ENCODE measurements at places on chromosomes 13 and 19. TPM values are rescaled to one million over a fixed set of nuclear protein-coding genes. Genes with fewer than 3 reads are reported as not detected.

DNA sequence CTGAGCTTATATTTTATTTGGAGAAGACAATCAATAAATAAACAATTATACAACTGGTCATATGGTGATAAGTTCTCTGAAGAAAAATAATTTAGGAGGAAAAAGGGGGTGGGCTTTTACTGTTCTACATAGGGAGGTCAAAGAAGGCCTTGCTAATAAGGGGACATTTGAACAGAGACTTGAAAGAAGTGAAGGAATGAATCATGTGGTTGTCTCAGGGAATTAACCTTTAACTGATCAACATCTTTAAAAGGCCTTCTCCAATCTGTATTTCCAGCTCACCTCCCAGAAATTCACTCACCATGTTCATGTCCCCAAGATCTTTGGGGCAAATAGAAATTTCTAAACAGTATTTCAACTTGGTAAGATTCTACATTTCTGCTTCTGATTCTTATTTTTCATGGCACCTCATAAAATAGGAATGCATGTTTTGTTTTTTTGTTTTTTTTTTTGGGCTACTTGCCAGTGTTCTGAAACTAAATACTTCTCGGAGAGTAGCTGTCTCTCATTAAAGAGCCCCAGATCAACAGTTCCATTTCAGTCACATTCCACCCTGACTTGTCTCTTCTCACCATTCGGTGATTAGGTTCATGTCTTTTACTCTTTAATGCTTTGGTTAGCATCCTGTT, 19.2 kb upstream of the LPAR6 start:
- no peak for DNase-seq

- DNase-seq = peak; percentile 82
Measured at GRCh38 chr19:58581227-58582141, 8.3 kb upstream of the MZF1 start.

COL5A3 gene
- 6.9 TPM for polyA plus RNA-seq

GRCh38 chr13:80036845-80037504, 304.0 kb downstream of the SPRY2 start:
- no peak for DNase-seq

DNA sequence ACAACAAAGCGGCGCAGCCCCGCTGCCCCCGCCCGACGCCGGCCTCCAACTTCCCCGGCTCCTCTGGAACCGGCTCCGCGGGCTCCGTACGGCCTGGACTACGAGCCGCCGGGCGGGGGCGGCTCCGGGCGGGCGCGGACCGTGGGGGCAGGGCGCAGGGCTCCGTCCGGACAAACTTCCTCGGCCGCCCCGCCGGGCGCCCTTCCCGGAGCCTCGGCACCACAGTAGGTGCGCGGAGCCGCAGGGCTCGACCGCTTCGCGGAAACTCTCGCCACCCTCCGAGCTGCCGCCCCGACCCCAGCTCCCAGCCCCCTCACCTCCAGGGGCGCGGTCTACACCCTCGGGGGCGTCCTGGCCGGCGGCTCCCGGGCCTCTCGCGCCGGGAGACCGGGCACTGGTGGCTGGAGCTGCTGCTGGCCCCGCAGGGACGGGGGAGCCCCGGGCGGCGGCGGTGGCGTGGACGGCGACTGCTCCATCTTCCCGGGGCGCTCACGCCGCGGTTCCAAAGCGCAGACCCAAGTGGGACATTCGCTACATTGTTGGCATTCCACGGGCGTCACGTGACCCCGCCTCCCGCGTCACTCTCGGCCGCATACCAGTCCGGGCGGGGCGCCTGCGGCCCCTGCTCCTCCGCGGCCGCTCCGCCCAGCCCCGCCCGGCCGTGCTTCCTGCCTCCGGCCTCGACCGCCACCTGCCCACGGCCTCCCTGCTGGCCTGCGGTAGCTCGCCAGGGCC, at the start of gene LATS2:
Gene LATS2, minus strand, starts transcription at position 558 of the 735 bp plus-strand sequence. CDS start 15,560 bp downstream, outside the sequence.
- DNase-seq = peak; percentile 95

- no peak for DNase-seq
Measured at GRCh38 chr19:45251452-45252354, 632 bp downstream of the MARK4 start.

DNA sequence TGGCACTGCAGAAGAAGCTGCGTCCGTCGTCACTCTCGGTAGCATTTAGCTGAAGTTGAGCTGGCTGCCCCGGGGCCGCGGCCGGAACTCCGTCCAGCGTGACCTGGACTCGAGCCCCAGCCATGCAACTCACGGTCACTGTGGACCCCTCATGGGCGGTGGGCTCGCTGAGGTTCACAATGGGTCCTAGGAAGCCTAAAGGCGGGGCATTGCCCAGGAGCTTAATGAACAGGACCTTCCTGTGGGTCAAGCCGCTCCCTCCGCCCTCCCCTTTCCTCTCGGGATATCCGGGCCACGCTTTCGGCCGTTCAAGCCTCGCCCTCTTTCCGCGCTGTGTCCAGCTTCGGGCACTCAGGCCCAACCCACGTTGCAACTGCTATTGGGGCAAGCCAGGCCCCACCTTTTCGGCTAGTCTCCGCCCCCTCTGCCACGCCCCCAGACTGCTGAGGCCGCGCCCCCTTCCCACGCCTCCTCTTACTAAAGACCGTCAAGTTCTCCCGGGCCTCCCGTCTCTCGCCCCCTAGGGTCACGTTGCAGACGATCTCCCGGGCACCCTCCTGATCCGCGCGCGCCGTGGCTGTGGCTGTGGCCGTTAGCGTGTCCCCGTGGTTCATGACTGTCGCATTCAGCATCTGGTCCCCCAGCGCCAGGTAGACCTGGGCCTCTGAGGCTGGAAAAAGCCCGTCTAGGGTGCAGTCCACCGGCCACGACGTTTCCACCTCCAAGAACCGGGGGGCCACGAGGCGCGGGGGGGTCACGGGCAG, 1.4 kb upstream of the RAVER1 start:
- peak; percentile 90 for DNase-seq

SHISA2 gene
- 40.3 TPM for polyA plus RNA-seq

GRCh38 chr19:17259118-17259780, 5.3 kb downstream of the USHBP1 start:
- no peak for DNase-seq

DNA sequence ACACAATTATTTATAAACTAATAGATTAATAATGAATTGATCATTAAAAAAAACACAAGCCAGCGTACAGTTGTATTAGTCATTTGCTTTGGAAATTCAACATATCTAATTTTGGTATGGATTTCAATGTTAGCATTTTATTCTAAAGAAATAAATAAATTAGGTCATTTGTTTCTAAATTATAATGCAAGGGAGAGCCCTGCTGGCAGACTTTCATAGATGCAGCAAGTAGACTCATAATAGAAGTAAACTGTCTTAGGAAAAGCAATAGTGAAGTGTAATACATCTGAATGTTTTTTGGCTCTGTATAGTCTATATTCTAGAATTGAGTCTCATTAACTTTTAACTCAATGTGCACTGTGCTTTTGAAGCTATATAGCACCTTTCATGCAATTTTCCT, 982.4 kb upstream of the MIR17HG start:
- DNase-seq = peak; percentile 22

KLC3 gene
- 1.2 TPM for polyA plus RNA-seq

GRCh38 chr13:65856431-65856830, 1373.7 kb downstream of the PCDH9 start:
- DNase-seq = no peak

DNA sequence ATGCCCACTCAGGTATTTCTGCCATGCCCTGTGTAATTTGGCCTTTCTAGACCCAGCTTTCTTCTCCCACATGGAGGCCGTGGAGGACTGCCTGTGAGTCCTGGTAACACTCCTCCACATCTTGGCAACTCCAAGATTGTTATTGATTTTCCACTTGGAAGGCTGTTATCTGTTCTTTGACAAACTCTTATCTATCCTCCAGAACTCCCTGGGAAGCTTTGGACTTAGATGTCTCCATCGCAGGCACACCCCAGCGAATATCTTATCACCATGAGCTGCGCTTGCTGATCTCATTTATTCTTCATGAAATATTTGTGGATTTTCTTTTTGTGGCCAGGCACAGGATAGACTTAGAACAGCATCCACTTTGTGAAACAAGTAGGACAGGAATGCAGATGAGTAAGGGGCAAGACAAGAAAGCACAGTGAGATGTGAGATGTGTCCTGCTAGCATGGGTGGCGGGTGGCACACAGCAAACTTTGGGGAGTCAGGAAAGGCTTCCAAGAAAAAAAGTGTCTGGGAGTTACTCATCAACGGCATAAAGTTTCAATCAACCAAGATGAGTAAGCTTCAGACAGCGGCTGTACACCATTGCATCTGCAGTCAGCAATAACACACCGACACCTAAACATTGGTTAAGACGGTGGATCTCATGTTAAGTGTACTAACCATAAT, 84.5 kb upstream of the IRS2 start:
- no peak for DNase-seq

ATP8B3 gene
- polyA plus RNA-seq = 1.6 TPM

SEMA6B gene
- polyA plus RNA-seq = 2.8 TPM

DNA sequence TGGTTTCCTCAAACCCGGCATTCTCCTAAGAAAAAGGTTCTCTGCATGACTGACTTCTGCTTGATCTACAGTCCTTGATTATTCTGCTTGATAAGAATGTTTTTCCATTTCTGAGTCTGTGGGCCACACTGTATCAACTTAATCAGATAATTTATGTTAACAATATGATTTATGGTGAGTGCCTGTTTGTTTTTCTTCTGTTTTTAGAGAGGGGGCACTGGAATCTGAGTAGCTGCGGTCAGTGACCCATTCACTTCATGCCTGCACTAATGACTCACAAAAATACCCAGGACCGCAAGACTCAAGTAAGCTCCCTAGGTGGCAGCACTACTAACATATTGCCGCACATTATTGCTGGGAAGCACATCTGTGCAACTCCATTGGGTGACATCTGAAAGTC, 542.3 kb upstream of the ATXN8OS start:
- no peak for DNase-seq

DNA sequence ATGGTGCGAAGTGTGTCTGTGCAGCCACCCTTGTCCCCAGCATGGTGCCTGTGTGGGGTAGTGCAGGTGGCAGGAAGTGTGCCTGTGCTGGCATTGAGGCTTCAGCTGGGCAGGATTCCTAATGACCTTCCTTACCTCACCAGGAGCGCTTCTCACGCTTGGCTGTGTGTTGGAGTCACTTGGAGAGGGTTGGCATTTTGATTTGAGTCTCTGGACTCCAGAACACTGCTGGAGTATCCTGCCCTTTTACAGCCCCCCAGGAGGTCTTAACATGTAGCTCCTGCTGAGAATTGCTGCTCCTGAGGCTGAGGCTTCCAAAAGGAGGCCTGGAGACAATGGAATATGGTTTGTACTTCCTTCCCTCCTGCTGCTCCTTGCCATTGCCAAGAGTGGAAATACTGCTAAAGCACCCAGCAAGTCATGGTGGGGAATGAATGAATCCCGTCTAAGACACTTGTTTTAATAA, 87.1 kb downstream of the ARHGEF7 start:
- no peak for DNase-seq

TJP3 gene
- polyA plus RNA-seq = 12.2 TPM

DNA sequence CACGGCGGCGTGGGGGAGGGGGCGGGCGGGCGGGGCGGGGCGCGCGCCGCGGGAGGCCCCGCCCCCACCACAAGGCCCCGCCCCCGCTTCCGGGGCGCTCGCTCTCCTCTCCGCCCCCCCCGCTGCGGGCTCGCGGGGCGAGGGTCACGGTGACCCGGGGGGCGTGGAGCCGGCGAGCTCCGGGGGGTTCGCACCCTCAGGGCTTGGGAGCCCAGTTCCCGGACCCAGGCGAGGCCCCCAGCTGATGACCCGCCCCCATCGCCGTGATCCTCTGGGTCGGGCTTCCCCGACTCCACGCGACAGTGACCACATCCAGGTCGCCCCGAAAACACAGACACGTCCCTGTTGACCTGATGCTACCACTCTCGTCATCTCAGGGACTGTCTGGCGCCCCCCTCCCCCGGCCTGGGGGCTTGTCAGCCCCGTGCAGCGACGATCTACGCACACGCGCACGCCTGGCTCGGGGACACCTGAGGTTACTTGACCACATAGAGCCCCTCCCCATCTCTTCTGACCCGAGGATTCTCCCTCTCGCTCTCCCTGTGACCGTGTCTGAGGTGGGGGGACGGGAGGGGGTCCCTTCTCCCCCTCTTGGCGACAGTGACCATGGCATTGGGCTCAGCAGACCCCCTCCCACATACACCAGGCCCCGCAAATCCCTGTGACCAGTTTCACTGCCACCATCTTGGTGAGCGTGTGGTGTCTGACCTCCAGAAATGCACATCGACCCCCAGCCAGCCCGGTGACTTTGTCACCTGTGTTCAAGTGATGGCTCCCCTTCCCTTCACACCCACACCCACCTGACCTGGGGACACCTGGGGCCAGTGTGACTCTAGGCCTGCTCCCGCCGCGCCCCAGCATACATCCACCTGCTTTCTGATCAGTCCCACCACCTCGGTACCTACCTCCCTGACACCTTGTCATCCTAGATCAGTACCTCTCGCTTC, 670 bp downstream of the MAP2K7 start:
- DNase-seq = no peak

DNA sequence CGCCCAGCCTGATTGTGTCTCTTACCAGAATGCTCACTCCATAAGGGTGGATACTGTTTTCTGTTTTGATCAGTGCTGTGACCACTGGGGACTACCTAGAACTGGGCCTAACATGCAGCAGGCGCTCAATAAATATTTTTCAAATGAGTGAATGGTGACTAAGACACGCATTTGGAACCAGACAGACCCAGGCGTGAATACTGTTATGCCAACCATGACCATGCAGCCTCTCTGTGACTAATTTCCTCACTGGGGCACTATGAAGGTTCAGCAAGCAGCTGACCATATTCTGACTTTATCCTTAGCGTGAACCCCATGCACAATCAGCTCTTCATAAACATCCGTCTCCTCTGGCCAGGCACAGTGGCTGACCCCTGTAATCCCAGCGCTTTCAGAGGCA, 13.0 kb upstream of the SPC24 start:
- no peak for DNase-seq

DNA sequence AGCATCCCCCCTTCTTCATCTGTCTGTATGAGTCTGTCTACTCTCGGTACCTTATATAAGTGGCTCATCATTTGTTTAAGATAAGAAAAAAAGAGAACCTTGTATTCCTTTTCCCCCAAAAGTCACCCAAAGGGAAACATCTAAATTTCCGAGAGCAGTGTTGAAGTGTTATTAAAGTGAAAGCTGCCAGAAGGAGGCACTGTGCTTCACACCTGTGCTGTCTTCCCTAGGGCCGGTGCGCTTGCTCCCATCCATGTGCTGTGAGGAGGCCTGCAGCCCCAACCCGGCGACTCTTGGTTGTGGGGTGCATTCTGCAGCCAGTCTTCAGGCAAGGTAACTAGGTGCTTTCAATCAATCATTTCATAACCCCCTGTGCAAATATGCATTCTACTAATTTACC, 97.5 kb downstream of the TNFRSF19 start:
- DNase-seq = no peak

CFAP97D2 gene
- polyA plus RNA-seq = 0.68 TPM

HIPK4 gene
- polyA plus RNA-seq = 0.27 TPM

GRCh38 chr13:98769736-98770135, 17.3 kb upstream of the SLC15A1 start:
- DNase-seq = no peak

- no peak for DNase-seq
Measured at GRCh38 chr19:33450689-33451088, 70.9 kb downstream of the PEPD start.

DNA sequence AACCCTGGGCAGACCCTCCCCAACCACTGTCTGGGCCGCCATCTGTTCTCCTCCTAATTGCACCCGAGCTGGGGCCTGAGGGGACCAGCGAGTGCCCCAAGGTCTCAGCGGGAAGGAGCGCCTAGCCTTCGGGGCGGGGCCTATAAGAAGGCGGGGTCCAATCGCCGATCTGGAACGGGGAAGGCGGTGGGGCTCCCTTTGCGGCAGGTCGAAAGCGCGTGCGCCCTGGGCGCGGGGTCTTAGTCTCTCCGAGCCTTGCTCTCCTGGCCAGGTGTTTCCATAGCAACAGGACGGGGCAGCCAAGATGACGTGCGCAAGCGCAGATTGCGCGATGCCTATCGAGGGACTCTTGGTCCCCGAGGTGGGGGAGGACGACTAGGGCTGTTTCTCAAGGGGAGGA, 2.8 kb downstream of the MAST1 start:
- DNase-seq = no peak

GRCh38 chr13:84845907-84846619, 953.2 kb downstream of the SLITRK6 start:
- no peak for DNase-seq

All from right lung (tissue), 10 donors.